ENCODE measurements at places on chromosomes 3 and 15. TPM values are rescaled to one million over a fixed set of nuclear protein-coding genes. Genes with fewer than 3 reads are reported as not detected.

DNA sequence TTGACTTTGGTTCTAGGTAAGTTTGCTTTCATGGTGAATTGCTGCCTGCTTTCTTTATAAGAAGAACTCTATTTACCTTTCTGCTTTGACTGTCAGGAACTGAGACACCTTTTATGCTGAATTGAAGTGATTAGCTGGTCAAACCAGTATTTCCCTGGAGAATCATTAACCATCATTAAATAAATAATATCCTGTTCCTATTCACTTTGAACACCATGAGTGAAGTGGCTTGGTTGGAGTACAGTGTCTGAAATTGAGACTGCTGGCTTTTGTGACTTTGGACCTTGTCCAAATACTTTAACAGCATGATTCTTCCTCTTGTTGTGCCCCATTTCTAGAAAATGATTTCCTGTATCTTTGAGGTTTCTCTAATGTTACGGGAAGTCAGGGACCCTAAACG lies 5.6 kb upstream of the TMEM62 start:
- H3K27me3 ChIP-seq: no peaks in the 10 kb centered on the region
- H3K27ac ChIP-seq: peak overlapping the region; percentile 67
- H3K4me1 ChIP-seq: no peaks in the 10 kb centered on the region
- DNase-seq: no peak
- H3K4me3 ChIP-seq: no peak overlapping the region

- peak overlapping the region; percentile 77 for H3K4me3 ChIP-seq
- H3K27ac ChIP-seq: peak overlapping the region; percentile 96
- H3K4me1 ChIP-seq: peaks cover 10% of the 10 kb centered on the region
These were observed 615 bp downstream of the VPS18 start for GRCh38 chr15:40894681-40895448.

DNA sequence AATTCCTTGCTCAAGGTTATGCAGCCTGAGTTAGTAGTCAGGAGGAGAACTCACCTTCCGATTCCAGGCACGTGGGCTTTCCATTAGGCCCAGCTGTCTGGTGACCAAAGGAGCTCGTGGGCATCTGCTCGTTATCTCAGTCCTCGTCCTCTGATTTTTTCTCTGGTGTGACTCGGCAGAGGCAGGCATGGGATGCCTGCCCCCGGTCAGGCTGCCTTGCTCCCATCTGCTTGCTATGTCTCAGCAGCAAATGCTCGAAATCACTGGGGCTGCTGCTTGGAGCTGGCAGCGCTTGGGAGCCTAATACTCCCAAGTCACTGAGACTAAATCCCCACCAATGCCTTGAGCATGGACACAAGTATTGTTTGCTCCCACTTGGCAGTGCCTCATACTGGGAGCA lies 84.5 kb upstream of the NMNAT3 start:
- H3K4me3 ChIP-seq: no peak overlapping the region
- no peaks in the 10 kb centered on the region for H3K4me1 ChIP-seq
- DNase-seq: no peak
- no peaks in the 10 kb centered on the region for H3K27me3 ChIP-seq

Gene TGFBR2
- total RNA-seq: 281 TPM

Gene BDH1
- total RNA-seq: 16.4 TPM

Gene TUSC7
- not detected for total RNA-seq

Gene RASGRP1
- total RNA-seq: 0.96 TPM

Gene CTXN2
- total RNA-seq: not detected

Gene GOLGA6C
- total RNA-seq: not detected

Gene SAMMSON
- total RNA-seq: not detected
